CD4-positive, alpha-beta T cell treated with Interferon gamma for 1 hour (primary cell): ENCODE measurements at places on chromosomes 6 and 20.

DNA sequence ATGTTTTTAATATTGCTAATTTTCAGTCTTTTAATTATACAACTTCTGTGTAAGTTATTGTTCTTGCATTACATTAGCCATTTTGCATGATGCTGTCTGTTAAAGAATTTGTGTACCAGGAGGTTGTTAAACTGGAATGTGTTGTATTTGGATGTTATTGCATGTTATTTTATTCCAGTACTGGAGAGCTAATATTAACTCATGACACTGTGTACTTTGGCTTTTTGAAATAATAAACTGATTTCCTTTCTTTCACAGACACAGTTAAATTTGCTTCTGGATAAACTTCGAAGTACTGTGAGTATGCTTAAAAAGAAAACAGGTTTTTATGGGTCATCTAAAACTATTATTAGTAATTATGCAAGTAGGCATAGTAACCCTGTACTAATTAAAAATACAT lies 121.3 kb downstream of the MYO6 start:
- DNase-seq: no peak

DNA sequence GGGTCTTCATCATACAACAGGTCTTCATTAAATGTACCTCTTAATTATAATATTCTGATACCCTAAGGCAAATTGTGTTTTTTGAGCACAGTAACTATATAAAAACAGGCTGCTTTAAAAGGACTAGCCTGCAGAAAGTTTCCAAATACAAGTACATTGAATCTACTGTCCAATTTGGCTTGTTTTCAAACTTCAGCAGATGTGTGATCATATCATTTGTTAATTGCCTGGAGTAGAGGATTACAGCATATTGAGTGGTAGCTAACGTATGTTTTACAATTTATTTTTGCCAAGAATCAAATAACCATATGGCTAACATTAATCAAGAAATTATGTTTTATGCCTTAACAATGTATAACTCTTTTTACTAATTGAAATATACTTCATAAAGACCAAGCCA lies 12.6 kb downstream of the TINAG start:
- DNase-seq: no peak

DNA sequence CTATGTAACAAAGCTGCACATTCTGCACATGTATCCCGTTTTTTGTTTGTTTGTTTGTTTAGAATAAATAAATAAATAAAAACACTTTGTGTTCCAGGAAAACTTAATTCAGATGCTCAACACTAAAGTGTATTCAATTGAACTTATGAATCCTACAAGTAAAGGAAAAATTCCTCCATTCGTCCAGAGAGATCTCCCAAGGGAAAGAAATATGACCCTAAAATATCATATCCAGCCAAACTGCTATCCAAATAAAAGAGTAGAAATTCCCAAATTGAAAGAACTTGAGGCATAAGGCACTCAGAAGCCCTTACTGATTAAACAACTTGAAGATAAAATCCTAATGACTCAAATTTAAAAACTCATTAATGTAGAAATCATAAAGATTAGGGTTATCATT lies 90.4 kb downstream of the MOXD1 start:
- DNase-seq: no peak

GRCh38 chr20:23637282-23638221 lies at the start of gene CST3:
Gene CST3, minus strand, starts transcription at chr20:23637955. Its CDS starts 93 bp downstream, at chr20:23637862.
- peak; percentile 22 for DNase-seq

GRCh38 chr20:24731312-24731711 lies 217.8 kb upstream of the CST7 start:
- DNase-seq: no peak

GRCh38 chr6:153062516-153062915 lies 60.0 kb upstream of the MTRF1L start:
- no peak for DNase-seq

GRCh38 chr6:84093441-84094435 lies 60.2 kb downstream of the MRAP2 start:
- DNase-seq: no peak

DNA sequence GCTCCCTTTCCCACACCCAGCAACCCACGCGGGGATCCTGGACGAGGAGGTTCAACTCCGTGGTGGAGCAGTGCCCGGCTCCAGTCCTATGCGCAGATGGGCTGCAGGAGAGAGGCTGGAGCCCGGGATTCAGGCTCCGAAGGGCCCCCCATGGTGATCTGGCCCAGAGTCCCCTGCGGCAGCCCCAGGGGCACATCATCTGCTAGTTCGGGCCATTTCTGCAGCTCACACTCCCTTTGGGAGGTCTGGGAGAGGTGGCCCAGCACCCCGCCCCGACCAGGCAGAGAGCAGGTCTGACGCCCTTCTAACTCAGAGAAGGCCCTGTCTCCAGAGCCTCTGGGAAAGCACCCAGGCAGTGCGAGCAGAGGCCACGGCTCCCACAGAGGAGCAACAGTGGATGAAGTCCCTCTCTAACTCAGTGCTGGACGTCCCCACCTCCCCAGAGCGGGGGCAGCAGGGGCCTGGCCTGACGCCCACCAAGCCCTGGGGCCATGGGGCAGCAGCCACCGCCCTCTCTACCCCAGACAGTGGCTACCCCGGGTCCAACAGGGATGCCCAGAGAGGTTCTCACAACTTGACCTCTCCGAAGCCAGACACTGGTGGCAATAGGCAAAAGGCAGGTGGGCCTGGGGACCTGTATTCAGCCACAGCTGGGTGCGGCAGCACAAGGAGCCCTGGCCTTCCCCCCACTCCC lies 3.3 kb downstream of the KCNQ2 start:
- no peak for DNase-seq

DNA sequence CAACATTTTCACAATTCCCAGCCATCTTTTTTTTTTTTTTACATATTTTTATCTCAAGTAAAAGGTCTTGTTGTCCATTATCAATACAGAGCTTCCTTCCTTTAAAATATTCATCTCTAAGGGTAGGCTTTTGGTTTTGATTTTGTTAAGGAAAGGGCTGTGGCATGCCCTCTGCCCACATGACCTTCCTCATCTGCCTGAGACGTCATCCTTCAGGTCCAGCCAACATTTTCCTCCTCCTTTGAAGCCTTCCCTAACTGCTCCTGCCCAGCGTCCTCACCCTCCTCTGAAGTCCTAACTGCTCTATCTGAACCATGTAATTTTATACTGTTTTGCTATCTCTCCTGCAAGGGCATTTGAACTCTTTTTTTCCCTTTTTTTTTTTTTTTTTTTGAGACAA lies 73.9 kb upstream of the TGM3 start:
- no peak for DNase-seq

GRCh38 chr6:73451223-73452106 lies 632 bp downstream of the CGAS start:
- DNase-seq: peak; percentile 46

DNA sequence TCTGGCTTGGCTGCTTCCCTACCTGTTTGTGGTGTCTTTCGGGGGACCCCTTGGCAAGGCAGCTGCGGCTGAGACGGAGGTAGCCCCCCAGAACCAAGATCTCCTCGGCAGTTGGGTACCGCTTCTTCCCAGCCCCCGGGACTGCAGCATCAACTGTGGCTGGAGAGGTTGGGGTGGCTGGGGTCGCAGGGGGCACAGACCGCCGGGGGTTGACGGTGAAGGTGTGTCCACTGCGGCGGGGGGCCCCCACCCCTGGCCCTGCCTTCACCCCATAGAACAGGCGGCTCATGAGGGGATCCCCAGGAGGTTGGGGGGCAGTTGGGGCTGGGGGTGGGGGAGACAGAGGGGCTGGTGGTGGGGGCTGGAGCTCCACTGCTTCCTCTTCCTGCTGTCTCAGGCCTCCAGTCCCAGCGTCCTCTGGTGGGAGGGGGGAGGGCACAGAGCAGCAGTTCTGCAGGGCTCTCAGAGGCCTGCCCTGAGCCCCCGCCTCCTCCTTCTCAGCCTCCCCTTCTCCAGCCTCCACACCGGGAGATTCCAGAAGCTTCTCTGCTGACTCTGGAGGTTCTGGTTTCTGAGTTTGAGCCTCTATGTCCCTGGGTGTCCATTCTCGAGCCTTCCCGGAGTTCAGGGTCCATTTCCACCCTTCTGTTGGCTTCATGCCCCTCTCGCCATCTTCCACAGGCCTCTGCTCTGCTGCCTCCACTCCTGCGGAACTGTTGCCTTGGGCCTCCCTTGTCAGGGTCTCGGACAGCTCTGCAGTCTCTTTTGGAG lies 1.9 kb downstream of the PPP1R18 start:
- peak; percentile 62 for DNase-seq

- no peak for DNase-seq
These were observed 305.4 kb downstream of the UTRN start for GRCh38 chr6:144590532-144590931.

GRCh38 chr6:24798740-24799540 lies at the start of gene ARMH2:
Gene ARMH2, minus strand, starts transcription at chr6:24798917. Its CDS starts 60 bp downstream, at chr6:24798857.
- no peak for DNase-seq

DNA sequence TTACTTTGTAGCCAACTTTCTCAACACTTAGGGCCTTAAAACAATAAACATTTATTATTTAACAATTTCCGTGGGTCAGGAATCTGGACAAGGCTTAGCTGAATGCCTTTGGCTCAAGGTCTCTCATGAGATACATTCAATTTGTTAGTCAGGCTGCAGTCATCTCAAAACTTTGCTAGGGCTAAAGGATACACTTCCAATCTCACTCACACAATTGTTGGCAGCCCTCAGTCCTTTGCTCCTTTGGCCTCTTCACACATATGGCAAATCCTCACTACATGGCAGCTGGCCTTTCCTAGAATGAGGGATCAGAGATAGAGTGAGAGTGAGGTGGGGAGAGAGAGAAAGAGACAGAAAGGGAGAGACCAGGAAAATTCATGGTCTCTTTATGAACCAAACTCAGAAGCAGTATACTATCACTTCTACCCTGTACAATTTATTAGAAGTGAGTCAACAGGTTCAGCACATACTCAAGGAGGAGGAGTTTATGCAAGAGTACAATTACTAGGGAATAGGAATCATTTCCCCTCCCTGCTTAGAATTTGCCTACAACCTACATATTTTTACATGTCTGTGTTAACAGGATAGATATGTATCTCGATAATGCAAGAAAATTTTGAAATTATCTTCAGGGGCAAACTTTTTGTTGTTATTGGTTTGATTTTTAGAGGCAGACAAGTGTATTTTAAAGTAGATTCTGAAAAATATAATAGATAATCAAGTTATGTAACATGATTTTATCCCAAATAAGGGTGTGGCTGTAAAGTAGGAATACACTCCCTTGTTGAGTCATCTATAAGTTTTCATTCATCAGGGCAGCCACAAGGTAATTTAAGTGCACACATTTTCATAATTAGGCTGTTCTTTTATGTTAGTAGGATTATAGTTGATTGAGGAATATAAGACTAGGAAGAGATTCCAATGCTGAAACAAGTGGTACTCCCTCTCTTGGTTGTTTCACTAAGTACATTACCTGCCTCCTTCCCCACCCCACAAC lies 85.9 kb upstream of the HMGCLL1 start:
- DNase-seq: no peak

DNA sequence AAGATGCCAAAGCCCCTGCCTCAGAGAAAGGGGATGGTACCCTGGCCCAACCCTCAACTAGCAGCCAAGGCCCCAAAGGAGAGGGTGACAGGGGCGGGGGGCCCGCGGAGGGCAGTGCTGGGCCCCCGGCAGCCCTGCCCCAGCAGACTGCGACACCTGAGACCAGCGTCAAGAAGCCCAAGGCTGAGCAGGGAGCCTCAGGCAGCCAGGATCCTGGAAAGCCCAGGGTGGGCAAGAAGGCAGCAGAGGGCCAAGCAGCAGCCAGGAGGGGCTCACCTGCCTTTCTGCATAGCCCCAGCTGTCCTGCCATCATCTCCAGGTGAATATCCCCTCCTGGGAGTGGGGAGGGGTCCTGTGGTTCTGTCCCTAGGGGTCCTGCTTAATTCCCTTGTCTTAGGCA lies 1.1 kb downstream of the MYLK2 start:
- DNase-seq: no peak

GRCh38 chr20:34083137-34083536 lies 28.9 kb downstream of the EIF2S2 start:
- DNase-seq: no peak

GRCh38 chr6:61841958-61842357 lies 444.1 kb downstream of the KHDRBS2 start:
- no peak for DNase-seq

- peak; percentile 15 for DNase-seq
These were observed 176.7 kb downstream of the BMP7 start for GRCh38 chr20:57089699-57090144.

DNA sequence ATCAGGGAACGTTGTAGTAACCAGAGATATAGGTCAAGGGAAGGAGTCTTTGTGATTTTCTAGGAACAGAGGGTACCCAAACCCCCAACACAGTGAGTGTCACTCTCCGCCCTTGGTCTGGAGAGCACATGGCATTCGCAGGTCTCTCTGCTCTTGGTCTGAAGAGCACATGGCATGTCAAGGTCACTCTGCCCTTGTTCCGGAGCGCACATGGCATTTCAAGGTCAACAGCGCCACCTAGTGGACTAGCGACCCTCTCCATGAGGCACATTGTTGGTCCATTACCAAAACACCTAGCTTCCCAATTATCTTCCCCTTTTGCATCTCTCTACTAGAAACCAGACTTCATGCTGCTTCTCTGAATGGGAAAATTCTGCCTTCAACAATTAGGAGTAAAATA lies 260.0 kb downstream of the C6orf118 start:
- DNase-seq: no peak

DNA sequence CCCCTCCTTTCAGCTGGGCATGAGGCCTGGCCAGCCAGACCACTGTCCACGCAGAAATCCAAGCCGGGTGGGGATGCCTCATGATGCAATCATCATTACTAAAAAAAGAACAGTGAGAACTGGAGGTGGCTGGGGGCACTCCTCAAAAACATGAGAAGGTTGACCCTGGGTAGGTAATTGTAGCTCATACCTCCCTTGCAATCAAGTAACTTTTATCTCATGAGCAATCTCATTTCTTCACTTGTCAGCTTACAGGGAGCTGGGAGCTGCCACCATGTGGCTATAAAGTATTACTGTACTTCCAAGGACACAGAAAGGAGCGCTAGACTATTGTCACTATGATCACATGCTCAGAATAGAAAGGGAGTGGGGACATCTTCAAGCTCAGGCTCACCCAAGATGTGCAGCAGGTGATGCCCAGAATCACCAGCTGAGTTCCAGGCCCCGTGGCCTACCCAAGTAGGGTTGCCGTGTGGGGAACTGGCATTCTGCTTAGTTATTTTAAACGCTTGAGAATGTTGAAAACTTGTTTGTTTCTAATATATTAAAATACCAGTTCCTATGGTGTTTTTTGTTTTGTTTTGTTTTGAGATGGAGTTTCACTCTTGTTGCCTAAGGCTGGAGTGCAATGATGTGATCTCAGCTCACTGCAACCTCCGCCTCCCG lies 3.0 kb upstream of the CDH26 start:
- no peak for DNase-seq
